Inflammatory macrophage (primary cell): ENCODE measurements at places on chromosomes 7 and 10.

GRCh38 chr7:37349979-37350590 lies 98.6 kb downstream of the ELMO1 start:
- peak; percentile 29 for DNase-seq

DNA sequence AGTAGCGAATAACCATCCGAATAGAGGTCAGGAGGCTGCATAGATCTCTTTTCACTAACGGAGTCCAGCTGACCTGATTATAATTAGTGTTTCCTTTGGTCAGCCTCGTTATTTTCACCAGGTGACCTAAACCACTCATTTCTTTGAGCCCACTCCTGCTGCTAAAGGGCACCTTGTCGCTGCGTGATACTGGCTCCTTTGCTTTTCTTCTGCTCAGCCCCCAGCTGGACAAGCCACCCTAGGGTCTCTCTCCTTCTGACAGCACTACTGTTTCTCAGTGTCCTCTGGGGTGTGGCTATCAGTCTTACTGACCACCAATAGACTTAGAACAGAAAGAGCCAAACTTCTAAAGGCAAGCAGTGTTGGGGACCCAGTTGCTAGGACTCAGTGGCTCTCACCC lies 2.7 kb upstream of the IGFBP3 start:
- DNase-seq = no peak

DNA sequence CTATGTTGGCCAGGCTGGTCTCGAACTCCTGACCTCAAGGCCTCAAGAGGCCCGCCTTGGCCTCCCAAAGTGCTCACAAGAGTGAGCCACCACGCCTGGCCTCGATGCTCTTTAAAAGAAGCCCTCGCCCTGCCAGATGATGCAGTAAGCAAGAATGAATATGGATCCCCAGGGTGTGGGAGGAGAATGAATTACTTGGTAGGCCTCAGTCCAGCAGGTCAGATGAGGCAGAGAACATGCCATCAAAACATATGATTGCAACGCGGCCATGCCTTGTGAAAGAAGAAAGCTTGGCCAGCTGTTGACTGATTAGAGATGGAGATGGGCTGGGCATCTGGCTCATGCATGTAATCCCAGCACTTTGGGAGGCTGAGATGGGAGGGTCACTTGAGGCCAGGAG lies 68.7 kb downstream of the CAMK1D start:
- DNase-seq = no peak

- no peak for DNase-seq
Measured at GRCh38 chr7:52669031-52669430, 366.4 kb upstream of the POM121L12 start.

DNA sequence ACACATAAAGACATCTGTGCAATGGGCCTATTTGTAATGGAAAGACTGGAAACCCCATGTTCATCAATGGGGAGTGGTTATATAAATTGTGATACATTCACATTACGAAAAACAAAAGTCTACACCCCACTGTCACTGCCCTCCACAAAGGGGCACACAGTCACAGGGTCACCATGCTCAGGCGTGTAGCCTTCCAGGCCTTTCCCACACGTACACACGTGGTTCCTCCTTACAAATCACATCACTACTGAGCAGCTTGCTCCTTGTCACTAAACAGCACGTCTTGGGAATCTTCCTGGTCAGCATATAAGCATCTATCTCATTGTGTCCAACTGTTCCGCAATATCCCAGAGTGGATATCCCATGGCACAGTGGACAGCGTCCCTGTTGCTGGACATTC lies 163.1 kb downstream of the SLIT1 start:
- DNase-seq = no peak

DNA sequence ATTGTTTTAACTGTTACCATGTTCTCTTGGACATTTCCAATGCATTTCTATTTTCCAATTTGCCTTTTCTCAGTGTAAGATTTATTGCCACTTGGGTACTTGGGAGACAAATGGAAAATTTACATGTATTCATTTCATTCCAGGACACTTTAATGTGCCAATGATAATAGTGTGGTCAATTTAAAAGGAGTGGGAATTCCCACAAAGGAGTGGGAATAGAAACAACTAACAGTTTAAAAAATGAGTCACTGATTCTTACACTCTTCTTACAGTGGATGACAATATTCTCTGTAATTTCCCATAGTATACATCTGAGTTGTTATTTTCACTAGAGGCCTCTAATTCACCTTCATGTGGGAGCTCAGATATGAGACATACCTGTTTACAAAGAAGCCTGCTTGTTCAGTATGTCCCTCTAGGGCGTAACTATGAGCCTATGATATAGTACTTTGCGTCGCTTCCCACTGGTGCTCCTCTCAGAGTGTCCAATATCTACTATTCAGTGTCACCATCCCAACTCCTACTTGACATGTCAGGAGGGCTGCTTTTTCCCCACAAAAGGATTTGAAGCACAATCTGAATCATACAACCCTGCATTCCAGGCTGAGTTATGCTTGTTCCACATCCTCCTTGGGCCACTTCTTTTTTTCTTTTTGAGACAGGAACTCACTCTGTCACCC lies 301.3 kb downstream of the PHTF2 start:
- DNase-seq = no peak

DNA sequence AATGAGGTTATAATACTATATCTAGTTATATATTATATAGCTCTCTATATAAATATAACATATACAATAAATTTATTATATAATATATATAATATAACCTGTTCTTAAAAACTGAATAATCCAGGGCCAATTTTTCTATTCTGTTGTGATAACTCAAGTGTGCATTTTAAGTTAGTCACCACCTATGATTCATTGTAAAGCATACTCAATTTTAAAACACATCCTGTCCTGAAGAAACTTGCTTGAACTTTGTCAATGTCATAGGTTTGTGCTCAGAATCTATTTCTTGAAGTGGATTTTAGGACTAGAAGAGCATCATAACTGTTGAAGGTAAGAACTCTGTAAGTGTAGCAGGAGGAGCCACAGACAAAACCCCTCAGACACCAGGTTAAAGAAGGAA lies 1209.8 kb downstream of the REEP3 start:
- no peak for DNase-seq

- no peak for DNase-seq
Measured at GRCh38 chr10:22856444-22857074, 71.3 kb upstream of the ARMC3 start.

- DNase-seq = no peak
Measured at GRCh38 chr10:101446071-101446470, 92.1 kb downstream of the BTRC start.

DNA sequence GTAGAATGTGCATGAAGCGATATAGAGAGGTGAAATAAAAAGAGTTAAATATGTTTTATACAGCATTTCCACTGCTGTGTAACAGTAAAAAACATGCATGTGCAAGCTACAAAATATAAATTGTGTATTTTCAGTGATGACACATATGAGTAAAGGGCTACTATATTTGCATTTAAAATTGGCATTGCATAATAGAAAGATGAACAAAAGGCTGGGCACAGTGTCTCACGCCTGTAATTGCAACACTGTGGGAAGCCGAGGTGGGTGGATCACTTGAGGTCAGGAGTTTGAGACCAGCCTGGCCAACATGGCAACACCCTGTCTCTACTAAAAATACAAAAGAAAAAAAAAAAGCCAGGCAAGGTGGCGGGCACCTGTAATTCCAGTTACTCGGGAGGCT lies 79.8 kb upstream of the CCDC71L start:
- peak; percentile 42 for DNase-seq

- no peak for DNase-seq
Measured at GRCh38 chr10:69840773-69841172, 39.1 kb downstream of the COL13A1 start.

DNA sequence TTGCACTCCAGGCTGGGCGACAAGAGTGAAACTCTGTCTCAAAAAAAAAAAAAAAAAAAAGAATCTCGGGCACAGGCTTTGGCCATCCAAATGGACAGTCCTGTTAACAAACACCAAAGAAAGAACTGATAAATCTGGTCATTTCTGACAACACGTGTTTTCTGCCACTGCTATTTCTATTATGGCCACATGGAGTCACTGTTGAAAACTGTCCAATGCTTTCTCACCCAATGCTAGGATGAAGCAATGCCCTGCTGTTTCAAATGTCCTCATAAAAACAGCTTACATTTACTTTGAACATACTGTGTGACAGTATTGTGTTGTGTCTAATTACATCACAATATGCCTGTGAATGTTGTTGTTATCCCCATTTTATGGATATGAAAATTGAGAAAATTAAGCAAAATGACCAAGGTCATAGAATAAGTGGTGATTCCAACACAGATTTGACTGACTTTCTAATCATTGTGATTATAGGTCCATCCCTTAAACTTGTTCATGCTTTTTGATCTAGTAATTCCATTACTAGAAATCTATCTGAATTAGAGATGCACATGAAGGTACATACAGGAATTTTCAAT lies 19.9 kb upstream of the MAP3K8 start:
- DNase-seq = peak; percentile 87

GRCh38 chr7:40482845-40483244 lies 348.0 kb downstream of the SUGCT start:
- DNase-seq = no peak

DNA sequence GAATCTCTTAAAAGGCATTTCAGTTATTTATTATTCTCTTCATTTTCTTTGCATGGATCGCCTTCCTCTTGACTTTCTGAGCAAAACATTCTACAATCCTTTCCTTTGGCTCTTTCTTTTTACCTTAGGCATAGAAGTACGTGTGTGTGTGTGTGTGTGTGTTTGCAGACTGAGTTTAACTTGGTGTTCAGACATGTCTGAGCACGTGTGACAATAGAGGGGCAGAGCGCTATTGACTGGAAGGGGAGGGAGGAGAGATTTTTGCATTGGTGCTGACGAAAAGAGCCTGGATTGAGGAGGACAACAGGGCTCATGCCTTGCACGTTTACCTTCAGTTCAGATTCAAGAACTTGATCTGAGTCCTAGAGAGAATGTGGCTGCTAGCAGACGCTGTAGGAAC lies 129.8 kb downstream of the SEC23IP start:
- no peak for DNase-seq

DNA sequence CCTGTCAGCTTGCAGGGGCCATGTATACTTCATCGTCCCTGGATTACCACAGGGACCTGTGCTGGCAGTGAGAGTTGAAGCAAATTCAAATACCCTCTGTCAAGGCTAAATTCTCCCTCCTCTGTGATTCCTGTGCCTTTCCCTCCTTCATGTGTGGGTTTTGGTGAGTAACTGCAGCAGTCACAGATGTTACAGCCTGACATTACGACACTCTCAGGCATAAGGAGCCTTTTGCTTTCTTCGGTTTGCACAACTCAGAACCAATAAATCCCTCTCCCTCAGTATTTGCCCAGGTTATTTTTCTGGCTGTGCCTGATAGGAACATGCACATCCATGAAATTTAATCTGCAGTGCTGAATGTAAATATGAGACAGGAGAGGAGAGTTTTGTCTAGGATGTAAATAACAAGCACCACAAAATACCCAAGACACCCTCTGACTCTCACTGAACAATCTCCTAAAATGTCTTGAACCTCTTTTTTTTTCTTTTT lies 997.2 kb upstream of the GHITM start:
- no peak for DNase-seq

DNA sequence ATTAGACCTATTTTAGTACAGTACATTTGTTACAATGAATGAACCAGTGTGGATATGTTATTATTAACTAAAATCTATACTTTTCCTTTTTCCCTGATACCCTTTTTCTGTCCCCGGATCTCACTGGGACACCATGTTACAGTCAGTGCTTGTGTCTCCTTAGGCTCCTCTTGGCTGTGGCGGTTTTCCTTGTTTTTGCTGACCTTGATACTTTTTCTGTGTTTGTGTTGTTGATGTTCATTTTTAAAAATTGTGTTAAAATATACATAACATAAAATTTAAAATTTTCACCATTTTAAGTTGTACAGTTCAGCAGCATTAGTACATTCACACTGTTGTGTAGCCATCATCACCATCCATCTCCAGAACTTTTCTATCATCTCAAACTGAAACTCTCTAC lies 54.2 kb upstream of the OSBPL3 start:
- no peak for DNase-seq

- DNase-seq = no peak
Measured at GRCh38 chr10:969473-970150, 18.6 kb upstream of the GTPBP4 start.

DNA sequence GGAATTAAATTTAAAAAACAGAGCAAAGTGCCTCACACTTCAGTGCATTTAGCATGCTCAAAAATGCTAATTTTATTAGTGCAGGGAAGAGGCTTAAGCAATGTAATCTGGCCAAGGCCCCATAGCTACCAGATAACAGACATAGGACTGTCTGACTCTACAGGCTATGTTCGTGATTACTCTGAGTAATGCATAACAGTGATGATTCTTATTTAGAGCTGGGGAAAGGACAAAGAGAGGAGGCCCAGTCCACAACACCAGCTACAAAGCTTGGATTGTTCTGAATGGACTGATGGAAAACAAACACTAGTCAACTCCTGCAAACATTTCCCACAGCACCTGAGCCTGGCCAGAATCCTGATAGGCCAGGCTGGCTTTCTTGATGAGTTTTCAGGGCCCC lies 8.4 kb upstream of the CH25H start:
- DNase-seq = no peak

GRCh38 chr7:116150588-116150987 lies 59.8 kb upstream of the TES start:
- DNase-seq = peak; percentile 57

GRCh38 chr7:52382731-52383130 lies 652.7 kb upstream of the POM121L12 start:
- no peak for DNase-seq

- DNase-seq = no peak
Measured at GRCh38 chr7:142802301-142802700, 31.5 kb downstream of the PRSS2 start.

GRCh38 chr10:33655165-33655815 lies 320.8 kb upstream of the NRP1 start:
- no peak for DNase-seq

GRCh38 chr7:115293628-115294240 lies 371.8 kb downstream of the MDFIC start:
- no peak for DNase-seq

- DNase-seq = peak; percentile 67
Measured at GRCh38 chr10:58291538-58292174, 22.7 kb downstream of the CISD1 start.

DNA sequence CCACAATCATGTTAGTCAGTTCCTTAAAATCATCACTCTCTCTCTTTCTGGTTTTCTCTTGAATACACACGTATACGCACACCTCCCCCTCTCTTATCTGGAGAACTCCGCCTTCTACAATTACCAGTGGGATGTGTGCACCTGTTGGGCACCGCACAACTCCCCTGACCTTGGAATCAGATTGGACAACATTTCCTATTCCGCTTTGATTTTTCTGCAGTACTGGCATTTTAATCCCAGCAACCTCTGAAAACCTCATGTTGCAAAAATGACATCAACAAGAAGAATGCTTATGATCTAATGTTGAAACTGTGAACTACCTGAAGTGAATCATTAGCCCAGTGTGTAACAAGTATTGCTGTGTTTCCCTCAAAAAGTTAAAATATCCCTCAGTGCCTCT lies 109.6 kb downstream of the KIAA1217 start:
- DNase-seq = no peak

DNA sequence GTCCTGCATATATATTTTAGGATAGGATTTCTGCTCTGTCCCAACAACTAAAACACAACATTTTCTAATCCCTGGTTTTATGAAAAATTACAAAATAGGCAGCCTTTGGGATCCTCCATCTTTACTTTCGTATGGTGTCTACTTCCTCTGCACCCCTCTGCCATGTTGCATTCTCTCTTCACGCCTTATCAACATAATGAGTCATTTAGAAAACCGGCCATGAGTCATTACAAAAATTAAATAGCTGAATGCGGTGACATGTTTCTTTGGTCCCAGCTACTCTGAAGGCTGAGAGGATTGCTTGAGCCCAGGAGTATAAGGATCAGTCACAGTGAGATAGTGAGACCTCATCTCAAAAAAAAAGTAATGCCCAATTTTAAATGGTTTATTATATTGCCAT lies 148.1 kb upstream of the CELF2 start:
- DNase-seq = no peak
